ACHN (cell line): ENCODE measurements at places on chromosomes 6 and 20.

DNA sequence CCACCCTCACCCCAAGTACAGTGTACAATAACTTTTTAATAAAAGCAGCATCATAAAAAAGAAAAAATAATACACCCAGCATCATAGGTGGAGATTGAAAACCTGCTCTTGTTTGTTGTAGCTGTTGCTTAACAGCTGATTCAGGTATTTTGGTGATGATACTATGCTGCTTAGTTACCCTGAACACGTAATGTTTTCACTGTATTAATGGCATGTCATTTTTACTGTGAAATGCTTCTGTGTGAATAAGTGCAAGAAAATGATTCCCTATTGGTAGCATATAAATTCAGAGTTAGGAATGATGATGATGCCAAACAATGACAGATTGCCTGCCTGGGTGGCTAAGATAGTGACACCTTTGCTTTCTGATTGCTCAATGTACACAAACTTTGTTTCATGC lies 405.7 kb downstream of the HDGFL1 start:
- DNase-seq = no peak

GRCh38 chr20:58544286-58544685 lies 29.1 kb upstream of the APCDD1L start:
- no peak for DNase-seq

DNA sequence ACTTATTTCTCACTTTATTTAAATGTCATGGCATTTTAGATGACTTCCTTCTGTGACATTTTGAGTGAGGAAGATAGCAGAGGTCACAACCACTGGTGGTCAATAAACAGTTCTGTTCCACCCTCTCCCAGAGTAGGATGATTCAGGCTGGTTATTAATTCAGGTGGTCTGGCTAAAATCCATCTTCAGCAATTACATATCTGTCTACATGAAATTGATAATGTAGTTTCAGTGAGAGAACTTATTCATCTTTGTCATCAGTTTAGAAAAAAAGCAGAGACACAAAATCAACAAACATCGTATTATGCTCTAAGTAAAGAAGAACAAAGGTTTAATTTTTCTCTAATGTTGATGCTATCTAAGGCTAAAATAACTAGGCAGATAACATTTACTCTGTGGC lies 525.5 kb downstream of the TENT5A start:
- DNase-seq = no peak

DNA sequence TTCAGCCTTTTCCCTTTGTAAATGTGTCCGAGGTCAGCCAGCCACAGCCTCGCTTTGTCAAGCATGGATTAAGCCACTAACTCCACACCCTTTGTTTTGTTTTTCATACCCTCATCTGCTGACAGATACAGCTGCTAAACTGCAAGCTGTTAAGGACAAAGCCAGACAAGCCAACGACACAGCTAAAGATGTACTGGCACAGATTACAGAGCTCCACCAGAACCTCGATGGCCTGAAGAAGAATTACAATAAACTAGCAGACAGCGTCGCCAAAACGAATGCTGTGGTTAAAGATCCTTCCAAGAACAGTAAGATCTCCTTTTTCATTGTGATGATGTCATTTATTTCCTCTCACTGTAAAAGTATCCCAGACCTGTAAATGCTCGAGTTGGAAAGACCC lies 269.3 kb downstream of the ARHGAP18 start:
- DNase-seq = no peak

GRCh38 chr6:139251045-139251690 lies 40.6 kb downstream of the TXLNB start:
- DNase-seq = no peak

DNA sequence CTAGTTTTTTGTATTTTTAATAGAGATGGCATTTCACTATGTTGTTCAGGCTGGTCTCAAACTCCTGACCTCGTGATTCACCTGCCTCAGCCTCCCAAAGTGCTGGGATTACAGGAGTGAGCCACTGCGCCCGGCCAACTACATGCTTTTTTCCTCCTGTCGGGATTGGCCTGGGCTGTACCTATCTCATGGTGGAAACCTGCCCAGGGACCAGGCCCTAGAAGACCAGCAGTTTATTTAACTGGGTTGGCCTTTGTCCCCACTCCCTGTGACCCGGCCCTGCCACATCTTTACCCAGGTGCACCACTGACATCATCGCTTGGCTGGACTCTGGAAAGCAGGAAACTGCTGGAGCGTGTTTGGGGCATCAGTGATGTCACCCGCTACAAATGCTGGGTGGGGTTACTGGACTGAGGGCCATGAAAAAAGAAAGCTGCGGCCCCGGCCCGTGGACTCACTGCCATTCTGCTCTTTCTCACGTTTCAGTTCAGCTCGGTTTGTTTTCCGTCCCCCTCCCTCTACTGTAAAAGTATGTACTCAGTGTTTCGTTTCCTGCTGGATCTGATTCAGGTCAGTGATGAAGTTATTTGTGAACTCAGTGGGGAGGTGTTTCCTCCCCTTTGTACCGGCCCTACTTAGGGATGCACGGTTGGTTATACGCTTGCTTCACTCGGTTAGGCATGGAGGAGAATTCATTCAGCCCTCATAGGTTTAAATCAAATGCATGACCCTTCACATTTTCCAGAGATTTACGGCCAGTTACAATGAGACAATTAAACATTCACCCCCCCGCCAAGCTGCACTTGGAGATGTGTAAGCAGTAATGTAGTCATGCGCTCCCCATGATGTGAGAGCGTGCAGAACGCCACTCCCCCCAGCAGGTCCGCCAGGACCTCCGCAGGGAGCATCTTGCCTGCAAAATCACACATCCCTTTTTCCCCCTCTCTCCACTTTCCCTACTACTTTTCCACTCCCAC lies 179.3 kb downstream of the MTHFD1L start:
- DNase-seq = peak; percentile 91

DNA sequence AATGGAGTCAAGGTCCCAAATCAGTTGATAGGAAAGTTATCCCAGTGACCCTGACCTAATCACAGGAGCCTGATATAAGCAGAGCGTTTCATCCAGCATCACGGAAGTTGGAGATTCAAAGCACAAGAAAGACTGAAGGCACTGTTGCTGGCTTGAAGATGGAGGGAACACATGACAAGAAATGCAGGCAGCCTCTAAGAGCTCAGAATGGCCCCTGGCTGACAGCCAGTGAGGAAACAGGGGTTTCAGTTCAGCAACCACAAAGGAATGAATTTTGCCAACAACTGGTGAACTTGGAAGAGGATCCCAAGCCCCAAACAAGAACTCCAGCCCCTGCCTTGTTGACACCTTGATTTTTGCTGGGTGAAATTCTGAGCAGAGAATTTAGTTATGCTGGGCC lies 778.5 kb downstream of the MAFB start:
- no peak for DNase-seq

DNA sequence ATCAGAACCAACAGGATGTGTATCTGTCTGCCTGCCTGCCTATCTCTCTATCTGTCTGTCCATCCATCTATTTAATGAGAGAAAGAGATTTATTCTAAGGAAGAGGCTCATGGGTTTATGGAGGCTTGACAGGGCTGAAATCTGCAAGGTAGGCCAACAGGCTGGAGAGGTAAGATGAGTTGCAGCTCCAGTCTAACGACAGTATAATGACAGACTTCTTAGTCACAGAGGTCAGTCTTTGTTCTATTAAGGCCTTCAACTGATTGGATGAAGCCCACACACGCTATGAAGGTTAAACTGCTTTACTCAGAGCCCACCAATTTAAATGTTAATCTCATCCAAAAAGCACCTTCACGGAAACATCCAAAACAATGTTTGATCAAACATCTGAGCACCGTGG lies 100.3 kb upstream of the ENPP5 start:
- no peak for DNase-seq

- DNase-seq = peak; percentile 52
Observed at GRCh38 chr20:8855315-8855714, 213.6 kb upstream of the PLCB4 start.

GRCh38 chr6:7073821-7074525 lies 33.8 kb upstream of the RREB1 start:
- DNase-seq = no peak

GRCh38 chr6:115131709-115132490 lies 789.1 kb upstream of the HS3ST5 start:
- DNase-seq = no peak

DNA sequence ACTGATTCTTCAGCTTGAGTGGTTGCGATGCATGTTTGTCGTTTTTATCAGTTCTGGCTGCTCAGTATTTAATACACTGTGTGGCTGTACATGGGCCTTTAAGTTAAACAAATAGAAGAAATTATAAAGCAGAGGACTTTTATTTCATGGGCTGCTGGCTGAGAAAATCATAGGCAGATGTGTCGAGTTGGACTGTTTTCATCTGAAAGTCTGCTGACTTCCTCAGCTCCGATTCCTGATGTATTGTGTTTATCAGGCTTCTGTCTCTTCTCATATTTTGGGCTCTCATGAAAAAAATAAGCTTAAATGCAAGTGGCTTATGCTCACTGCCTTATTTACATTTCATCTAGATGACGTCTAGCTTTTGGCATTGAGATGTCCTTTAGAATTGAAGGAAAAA lies 129.5 kb upstream of the GGTLC1 start:
- no peak for DNase-seq

- DNase-seq = no peak
Observed at GRCh38 chr6:111803804-111804203, 69.4 kb downstream of the FYN start.

DNA sequence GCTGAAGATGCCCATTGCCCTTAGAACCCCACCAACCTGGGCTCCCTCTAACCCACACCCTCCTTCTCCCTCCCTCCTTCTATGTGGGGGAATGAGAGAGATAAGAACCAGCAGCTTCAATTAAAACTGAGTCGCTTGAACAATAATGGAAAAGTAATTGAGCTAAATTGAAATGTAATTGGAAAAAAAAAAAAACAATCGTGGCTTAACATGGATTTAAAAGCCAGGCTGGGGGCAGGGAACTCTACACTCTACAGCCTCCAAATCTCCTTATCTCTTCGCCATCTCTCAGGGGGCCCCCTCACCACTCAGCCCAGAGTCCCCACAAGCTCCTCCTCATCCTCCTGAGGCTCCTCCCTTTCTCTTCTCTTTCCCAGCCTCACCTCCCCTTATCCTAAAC lies 83.2 kb downstream of the MDGA1 start:
- DNase-seq = no peak
